ENCODE measurements at places on chromosomes 2 and 18.

DNA sequence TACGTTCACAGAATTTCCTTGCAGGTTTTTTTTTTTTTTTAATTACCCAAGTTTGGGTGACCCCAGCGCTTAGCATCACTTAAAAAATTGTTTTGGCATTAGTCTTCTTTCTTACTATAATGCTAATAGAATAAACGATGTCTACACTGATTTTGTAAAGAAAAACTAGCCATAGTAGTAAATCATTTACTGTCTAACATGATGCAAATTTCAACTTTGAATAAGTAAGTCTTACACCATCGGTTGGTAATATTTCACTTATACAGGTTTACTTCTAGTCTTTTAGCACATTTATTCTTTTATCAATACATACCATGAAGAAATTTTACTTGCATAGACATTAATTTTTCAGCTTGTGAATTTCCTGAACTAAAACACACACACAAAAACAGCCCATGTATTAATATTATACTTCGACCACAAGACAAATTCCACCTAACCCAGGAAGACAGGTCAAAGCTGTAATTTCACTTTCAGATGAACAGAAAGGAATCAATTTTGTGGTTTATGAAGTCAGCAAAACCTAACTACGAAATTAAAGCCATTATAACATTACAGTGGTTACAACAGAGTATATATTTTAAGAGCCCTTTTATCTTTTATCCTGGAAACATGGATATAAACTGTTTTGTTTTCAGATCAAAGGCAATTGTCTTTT is 1.9 kb downstream of the YES1 start:
- H3K4me3 ChIP-seq: no peak overlapping the region
- no peak overlapping the region for H3K27ac ChIP-seq
- no peaks in the 10 kb centered on the region for H3K27me3 ChIP-seq
- H3K36me3 ChIP-seq: no peaks in the 10 kb centered on the region
- no peak for DNase-seq
- peaks cover 11% of the 10 kb centered on the region for H3K4me1 ChIP-seq

DNA sequence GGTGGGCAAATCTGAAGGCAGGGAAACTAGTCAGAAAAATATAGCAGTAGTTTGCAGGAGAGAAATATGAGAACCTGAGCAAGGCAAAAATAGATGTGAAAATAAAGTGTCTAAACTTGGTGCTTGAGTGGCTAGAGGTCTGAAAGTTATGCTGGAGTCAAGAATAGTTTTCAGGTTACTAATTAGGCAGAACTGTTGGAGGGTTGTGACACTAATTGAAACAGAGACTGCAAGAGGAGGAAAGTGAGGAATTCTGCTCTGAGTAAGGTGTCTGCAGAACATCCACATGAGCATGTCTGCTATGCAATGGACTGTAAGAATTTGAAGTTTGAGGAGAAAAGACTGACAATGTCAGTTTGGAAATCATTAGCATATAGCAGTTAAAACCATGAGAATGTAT is 444.0 kb upstream of the LRRTM1 start:
- no peaks in the 10 kb centered on the region for H3K4me1 ChIP-seq
- no peaks in the 10 kb centered on the region for H3K27me3 ChIP-seq

DNA sequence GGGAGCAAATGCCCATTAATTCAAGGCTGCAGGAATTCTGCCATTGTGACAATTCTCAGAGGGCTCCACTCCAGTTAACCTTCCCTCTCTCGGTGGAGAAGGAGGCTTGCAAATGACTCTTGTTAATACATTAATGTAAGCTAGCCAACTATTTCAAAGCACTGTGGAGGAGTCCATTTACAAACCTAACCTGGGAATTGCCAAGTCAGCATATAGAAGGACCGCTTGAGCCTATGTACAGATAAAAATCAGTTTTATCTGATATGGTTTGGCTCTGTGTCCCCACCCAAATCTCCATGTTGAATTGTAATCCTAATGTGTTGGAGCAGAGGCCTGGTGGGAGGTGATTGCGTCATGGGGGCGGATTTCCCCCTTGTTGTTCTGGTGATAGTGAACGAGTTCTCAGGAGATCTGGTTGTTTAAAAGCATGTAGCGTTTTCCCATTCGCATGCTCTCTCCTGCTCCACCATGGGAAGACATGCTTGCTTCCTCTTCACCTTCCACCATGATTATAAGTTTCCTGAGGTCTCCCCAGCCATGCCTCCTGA is 366.7 kb downstream of the LRATD1 start:
- no peak for DNase-seq
- no peaks in the 10 kb centered on the region for H3K4me1 ChIP-seq
- no peak overlapping the region for H3K4me3 ChIP-seq
- H3K36me3 ChIP-seq: no peaks in the 10 kb centered on the region
- no peak overlapping the region for H3K27ac ChIP-seq
- no peaks in the 10 kb centered on the region for H3K27me3 ChIP-seq

GRCh38 chr18:26074246-26074645 is 16.2 kb downstream of the SS18 start:
- H3K27me3 ChIP-seq: no peaks in the 10 kb centered on the region
- H3K4me1 ChIP-seq: no peaks in the 10 kb centered on the region
- H3K36me3 ChIP-seq: peaks cover 40% of the 10 kb centered on the region
- no peak overlapping the region for H3K27ac ChIP-seq
- H3K4me3 ChIP-seq: no peak overlapping the region

DNA sequence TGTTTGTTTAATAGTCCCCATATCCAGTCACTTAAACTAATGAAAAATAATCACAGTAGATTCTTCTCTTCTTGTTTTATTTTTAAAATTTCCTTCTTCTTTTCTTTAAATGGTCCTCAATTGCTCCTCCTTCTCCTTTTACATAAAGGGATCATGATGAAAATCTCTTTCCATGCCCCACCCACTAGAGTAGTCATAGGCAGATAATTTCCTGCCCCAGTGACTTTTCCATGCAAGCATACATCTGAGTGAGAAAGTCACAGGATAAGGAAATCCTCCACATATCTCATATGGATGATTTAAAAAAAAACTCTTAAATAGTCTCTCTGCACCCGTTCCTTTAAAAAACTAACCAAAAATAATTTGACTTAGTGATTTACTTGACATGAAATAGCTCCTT is 552.3 kb upstream of the SETBP1 start:
- no peak overlapping the region for H3K27ac ChIP-seq
- H3K27me3 ChIP-seq: no peaks in the 10 kb centered on the region
- H3K4me3 ChIP-seq: no peak overlapping the region
- no peaks in the 10 kb centered on the region for H3K4me1 ChIP-seq
- DNase-seq: no peak
- H3K36me3 ChIP-seq: no peaks in the 10 kb centered on the region

DNA sequence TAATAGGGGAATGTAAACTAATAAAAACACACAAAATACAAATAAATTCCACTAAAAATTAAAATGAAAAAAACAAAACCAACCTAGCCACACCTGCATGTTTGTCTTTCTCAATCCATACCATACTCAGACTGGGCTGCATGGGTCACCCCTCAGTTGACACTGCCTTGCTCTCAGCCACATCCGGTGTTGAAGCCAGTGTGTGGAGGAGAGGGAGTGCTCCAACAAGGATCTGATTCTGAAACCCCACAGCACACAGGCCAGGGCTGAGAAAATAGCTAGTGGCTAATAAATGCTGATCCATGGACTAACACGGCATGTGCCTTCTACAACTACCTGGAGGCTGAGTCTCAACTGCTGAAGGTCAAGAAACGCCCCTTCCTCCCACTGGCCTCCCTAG is 13.7 kb downstream of the RND3 start:
- H3K36me3 ChIP-seq: peaks cover 34% of the 10 kb centered on the region
- no peak overlapping the region for H3K4me3 ChIP-seq
- peak overlapping the region; percentile 83 for H3K27ac ChIP-seq

DNA sequence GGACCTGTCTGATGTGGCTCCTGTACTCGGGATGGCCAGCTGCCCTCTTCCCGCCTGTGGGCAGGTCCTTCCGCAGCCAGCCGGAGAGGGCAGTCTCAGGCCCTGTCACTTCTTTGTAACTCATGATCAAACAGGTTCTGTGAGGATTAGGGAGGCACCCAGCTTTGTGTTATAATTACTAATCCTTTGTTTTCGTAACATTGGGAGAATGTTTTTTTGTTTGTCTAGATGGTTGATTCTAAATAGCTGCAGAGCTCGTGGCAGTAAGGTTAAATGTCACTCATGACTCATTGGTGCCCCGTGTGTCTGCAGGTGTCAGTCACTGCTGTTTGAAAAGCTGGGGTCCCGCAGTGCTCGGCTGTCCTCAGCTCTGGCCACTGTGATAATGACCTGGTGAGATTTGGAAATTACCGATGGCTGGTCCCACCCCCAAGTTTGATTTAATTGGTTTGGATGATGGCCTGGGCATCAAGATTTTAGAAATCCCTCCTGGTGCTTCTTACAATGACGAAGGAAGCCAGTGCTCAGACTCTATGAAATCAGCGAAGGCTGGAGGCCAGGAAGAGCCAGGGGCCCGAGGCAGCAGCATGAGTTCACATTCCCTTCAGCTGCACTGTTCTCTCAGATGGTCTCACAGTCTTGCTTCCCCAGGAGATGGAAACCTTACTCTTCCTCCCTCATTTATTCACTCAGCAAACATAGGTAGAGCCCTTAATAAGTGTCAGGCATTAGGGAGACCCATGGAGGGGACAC is 172.8 kb downstream of the VAPA start:
- no peaks in the 10 kb centered on the region for H3K4me1 ChIP-seq
- DNase-seq: no peak
- H3K27me3 ChIP-seq: no peaks in the 10 kb centered on the region
- no peak overlapping the region for H3K4me3 ChIP-seq
- H3K36me3 ChIP-seq: no peaks in the 10 kb centered on the region
- H3K27ac ChIP-seq: no peak overlapping the region

GRCh38 chr2:191950132-191950874 is 103.4 kb upstream of the CAVIN2 start:
- H3K4me1 ChIP-seq: no peaks in the 10 kb centered on the region
- no peaks in the 10 kb centered on the region for H3K27me3 ChIP-seq
- H3K36me3 ChIP-seq: no peaks in the 10 kb centered on the region

- H3K27ac ChIP-seq: no peak overlapping the region
- peaks cover 7% of the 10 kb centered on the region for H3K4me1 ChIP-seq
- no peak for DNase-seq
- no peaks in the 10 kb centered on the region for H3K27me3 ChIP-seq
These were observed 329.9 kb upstream of the RAB12 start for GRCh38 chr18:8279346-8279745.

GRCh38 chr2:85111819-85112281 is 21.3 kb upstream of the TCF7L1 start:
- no peak overlapping the region for H3K27ac ChIP-seq
- no peaks in the 10 kb centered on the region for H3K36me3 ChIP-seq
- no peaks in the 10 kb centered on the region for H3K4me1 ChIP-seq
- no peak for DNase-seq
- H3K4me3 ChIP-seq: no peak overlapping the region
- peaks cover 20% of the 10 kb centered on the region for H3K27me3 ChIP-seq

GRCh38 chr2:199922856-199923255 is 11.8 kb downstream of the C2orf69 start:
- no peak overlapping the region for H3K27ac ChIP-seq
- no peaks in the 10 kb centered on the region for H3K4me1 ChIP-seq
- no peak for DNase-seq
- no peaks in the 10 kb centered on the region for H3K27me3 ChIP-seq

DNA sequence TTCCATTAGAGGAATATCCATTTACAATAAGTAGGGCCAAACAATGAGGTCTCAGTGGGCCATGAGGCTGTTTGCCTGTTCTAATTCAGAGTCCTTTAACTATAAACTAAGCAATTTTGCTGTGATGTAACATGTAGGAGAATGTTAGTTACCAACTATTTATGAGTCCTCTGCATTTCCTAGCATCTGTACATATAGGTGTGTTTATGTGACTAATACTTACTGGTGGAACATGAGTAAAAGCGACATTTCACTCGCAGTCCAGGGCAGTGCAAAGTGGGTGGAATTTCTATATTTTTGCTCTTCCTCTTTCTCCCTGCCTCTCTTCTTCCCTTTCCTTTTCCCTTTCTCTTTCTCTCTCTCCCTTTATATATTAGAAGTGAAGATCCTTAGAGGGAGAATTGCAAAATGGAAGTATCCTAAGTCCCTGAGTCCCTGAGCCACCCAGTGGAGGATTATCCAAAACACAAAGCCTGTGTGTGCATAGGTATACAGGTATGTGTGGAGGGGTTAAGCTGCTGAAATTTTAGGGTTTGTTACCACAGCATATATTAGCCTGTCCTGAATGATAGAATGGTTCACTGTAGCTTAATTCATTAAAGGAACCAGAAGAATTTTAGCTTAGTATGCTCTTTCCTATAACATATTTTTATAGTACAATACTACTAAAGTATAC is 487.0 kb upstream of the FANCL start:
- H3K4me3 ChIP-seq: no peak overlapping the region
- no peaks in the 10 kb centered on the region for H3K36me3 ChIP-seq
- no peak for DNase-seq
- H3K27me3 ChIP-seq: no peaks in the 10 kb centered on the region
- H3K4me1 ChIP-seq: no peaks in the 10 kb centered on the region

DNA sequence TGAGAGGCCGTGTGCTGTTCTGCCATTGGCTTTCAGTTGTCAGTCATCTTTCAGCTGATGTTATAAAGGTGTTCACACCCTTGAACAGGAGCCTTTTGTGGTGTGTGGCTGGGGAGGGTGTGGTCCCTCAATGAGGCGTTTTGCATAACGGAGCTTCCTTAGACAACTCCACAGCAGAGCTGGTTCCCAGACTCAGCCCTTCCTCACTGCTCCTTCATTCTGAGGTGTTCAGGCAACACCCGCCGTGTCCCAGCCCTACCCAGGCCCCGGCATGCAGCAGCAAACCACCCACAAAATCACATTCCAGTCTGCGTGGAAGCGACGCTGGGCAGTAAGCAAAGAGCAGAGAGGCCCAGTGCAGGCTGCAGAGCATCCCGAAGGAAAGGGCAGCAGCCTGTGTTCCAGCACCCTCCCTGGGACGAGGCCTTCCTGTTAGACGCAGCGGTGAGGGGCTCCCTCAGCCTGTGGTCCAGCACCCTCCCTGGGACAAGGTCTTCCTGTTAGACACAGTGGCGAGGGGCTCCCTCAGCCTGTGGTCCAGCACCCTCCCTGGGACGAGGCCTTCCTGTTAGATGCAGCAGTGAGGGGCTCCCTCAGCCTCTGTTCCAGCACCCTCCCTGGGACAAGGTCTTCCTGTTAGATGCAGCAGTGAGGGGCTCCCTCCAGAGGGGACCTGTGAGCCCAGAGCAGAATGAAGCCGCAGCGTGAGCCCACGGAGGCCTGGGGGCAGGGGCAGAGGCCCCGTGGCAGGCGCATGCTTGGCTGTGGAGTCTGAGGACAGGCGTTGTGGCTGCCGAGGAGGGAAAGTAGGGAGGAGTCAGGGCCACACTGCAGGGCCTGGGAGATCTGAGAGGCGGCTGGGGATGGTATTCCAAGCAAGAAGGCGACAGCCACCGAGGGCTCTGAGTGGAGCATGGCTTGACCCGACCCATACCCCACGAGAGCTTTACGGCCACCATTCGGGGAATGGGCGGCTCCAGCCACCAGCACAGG is 201.8 kb upstream of the HDAC4 start:
- H3K27me3 ChIP-seq: peaks cover 32% of the 10 kb centered on the region
- no peak overlapping the region for H3K4me3 ChIP-seq
- no peaks in the 10 kb centered on the region for H3K4me1 ChIP-seq
- peak; percentile 53 for DNase-seq
